ENCODE measurements at places on chromosomes 4 and X.

GRCh38 chrX:41303013-41303412, 30.9 kb upstream of the DDX3X start:
- no peak for DNase-seq

- peak; percentile 61 for DNase-seq
Measured at GRCh38 chrX:78517124-78517523, 142.0 kb downstream of the RTL3 start.

DNA sequence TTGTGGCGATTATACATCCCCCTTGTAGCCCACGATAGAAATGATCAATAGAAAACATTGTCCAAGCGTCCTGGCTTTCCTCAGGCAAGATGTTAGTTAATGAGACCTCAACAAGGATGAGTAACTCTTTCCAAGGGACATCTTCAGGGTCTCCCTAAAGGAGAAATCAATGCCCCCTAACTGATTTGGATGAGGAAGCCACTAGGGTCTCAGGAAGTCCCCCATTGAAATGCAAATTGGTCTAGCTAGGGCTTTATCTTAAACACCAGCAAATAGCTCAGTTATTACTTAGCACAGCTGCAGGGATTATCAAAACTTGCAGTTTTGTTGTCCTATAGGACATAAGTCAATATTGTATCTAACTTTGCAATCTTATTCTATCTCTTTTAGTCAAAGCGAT, 721.5 kb downstream of the IL1RAPL1 start:
- DNase-seq, result no peak

DNA sequence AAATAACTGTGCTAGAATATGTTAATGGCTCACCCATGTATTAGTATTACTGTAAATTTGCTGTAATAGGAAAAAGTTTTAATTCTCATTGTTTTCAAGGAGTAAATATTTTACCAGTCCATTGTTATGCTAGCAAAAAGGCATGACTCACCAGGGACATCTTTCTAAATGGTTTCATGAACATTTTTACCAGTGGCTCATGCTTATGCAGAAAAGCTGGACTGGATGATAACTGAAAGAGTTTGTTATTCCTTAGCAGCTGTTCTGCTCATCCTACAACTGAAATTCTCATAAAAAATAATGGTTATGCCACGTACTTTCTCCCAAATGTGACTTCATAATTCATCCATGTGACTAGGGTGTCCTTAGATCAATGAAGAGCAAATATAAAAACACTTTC, 111.9 kb upstream of the PCDH18 start:
- no peak for DNase-seq

GRCh38 chr4:159048166-159048886, 54.6 kb upstream of the RAPGEF2 start:
- no peak for DNase-seq

GRCh38 chrX:120380699-120381098, 18.8 kb downstream of the ATP1B4 start:
- peak; percentile 31 for DNase-seq

DNA sequence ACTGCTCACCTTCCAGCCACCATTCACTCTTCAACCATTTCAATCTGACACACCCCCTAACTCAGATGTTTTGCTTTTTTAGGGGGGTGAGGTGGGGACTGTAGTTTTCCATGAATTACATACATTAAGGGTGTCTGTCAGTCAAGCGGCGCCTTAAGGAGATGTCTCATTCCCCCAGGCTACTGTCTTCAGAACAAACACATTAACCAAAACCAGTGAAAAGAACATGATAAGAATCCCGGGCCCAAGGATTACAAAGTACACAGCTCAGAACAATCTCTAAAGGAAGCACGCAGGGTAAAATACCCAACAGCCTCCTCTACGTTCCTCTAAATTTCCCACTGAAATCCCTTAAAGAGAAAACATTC, 62.5 kb upstream of the IRF2 start:
- peak; percentile 9 for DNase-seq

DNA sequence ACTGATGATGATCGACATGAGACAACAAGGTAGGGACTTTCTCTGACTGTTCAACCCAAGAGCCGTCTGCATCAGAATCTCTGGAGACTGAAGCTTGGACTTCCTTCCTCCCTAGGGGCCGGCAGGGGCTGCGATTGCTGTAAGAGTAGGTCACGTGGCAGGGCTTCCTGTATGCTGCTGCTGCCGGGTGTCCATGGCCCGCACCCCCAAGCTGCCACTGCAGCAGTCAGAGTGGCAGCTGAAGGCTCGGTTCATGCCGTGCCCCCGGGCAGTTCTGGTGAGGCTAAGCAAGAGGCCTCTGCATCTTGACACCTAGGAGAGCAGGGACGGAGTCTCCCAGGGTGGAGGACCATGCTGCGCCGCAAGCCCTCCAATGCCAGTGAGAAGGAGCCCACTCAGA, at the start of gene SASH3:
Gene SASH3, plus strand, starts transcription at position 203 of the 400 bp plus-strand sequence. Its CDS starts 149 bp downstream, at position 352.
- peak; percentile 80 for DNase-seq

DNA sequence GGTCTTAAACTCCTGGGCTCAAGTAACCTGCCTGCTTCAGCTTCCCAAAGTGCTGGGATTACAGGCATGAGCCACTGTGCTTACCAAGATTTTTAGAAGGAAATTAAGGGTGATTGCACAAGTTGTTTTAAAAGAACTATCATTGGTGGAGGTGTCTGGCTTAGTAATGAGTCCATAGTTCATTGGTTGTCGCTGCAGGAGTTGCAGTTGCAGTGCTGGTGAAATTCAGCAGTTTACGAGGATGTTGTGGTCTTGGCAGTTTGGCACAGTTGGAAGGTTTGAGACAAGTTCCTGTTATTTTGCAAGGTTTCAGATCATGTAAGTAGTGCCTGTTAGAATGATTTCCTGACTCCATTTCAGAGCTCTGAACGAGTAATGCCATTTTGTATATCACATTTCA, 48.1 kb downstream of the RAB40AL start:
- no peak for DNase-seq

- no peak for DNase-seq
Measured at GRCh38 chr4:92254767-92255442, 48.9 kb upstream of the GRID2 start.

- DNase-seq, result no peak
Measured at GRCh38 chr4:21410372-21410771, 538.2 kb downstream of the KCNIP4 start.

- DNase-seq, result no peak
Measured at GRCh38 chrX:24720036-24720435, 26.3 kb downstream of the POLA1 start.

DNA sequence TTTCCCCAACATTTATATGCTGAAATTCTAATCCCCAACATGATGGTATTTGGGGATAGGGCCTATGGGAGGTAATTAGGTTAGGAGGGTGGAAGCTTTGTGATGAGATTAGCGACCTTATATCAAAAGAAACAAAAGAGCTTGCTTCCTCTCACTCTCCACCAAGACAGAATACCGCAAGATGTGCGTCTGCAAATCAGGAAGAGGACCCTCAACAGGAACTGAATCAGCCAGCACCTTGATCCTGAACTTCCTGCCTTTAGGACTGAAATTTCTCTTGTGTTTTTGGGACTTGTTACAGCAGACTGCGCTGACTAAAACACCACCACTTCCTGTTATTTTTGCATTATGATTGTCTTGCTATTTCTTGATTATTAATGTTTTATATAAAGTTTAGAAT, 1889.4 kb downstream of the C4orf33 start:
- DNase-seq, result no peak

- DNase-seq, result no peak
Measured at GRCh38 chrX:153934148-153934761, 582 bp downstream of the NAA10 start.

DNA sequence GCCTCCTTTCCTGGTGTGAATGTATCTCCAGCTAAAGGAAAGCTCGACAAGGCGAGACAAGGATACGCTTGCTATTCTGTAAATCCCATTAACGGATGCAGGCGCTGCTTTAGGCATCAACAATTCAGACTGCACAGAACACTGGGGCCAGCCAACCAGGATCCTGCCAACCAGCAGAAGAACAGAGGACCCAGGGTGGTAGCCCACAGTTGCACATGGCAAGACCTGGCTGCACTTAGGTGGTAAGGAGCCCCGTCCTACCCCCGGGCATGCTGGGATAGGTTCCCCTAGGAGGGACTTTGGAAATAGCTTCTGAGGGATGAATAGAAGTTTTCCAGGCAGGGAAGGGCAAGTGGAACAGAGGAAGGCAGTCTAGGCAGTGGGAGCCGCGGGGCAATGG, 20.7 kb downstream of the PSAPL1 start:
- no peak for DNase-seq

- DNase-seq, result no peak
Measured at GRCh38 chrX:9483376-9483775, 18.5 kb downstream of the TBL1X start.

DNA sequence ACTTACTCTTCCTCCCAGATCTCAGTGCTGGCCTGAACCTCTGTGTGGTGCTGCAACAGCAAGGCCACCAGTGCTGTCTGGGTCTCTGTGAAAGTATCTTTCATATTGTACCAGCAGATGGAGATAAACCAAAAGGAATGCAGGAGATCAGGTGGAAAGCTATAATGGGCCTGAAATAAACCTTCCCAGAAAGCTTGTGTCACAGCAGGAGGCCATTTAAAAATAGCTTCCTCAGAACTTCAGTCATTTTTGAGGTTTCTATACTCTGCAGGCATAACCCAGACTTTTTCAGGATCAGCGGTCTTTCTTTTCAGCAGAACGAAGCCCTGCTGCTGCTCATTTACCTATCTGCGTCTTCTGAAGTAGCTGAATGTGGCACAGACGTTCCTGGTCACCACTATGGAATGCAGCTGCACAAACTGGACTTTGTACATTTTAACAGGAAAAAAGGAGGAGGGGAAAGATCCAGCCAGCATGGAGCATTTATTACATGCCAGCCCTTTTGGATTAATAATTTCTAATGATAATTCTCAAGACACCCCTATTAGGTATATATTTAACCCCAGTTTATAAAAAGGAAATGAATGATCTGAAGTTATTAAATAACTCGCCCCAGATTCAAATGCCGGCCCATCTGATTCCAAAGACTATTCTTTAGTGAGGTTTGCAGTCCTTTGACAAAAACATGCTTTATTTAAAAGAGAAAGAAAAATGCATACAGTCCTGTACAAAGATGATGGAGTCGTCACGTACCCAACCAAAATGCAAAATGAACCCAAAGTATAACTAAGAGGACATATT, 119.7 kb downstream of the NFKB1 start:
- DNase-seq, result no peak

DNA sequence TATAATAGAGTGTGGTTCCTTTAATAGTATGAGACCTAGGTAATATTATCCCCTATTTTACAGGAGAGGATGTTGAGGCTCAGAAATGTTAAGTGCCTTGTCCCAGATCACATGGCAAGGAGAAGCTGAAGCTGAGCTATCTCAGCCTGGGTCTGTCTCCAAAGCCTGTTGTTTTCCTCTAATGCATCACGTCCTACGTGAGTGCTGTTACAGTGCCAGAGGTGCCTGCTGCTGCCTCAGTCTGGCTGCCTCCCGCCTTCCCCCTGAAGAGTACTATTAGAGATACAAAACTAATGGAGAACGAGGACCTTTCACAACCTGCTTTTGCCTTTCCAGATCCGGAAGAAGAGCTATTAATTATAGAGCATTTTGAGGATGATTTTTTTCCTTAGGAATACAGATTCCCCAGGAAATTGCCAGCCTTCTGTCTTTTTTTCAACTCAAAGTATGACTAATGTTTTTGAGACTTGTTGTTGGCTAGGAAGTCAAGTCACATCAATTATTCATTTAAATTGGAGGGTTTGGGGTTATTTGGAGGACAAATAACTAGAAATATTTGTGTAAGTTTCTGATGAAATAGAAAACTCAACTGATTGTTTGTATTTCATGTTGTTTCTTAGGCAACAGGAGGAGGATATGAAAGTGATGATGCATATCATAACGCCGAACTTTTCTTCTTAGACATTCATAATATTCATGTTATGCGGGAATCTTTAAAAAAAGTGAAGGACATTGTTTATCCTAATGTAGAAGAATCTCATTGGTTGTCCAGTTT, 43.9 kb upstream of the MTMR1 start:
- no peak for DNase-seq

DNA sequence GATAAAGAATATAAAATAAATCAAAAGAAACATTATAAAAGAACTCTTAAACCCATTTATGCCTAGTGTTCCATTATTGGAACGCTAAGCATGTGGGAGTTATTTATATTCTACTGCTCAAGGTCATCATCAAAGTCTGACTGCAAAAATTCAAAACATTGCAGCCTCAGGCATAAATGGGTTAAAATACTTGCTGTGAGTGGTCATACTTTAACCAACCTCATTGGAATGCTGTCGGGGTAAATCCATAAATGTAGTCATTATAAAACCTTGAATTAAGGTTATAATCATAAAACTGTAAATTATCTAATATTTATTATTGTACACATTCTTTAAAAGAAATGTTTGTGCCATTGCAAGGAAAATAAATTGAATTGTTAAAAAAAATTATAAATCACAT, 55.0 kb downstream of the RPS6KA6 start:
- no peak for DNase-seq

DNA sequence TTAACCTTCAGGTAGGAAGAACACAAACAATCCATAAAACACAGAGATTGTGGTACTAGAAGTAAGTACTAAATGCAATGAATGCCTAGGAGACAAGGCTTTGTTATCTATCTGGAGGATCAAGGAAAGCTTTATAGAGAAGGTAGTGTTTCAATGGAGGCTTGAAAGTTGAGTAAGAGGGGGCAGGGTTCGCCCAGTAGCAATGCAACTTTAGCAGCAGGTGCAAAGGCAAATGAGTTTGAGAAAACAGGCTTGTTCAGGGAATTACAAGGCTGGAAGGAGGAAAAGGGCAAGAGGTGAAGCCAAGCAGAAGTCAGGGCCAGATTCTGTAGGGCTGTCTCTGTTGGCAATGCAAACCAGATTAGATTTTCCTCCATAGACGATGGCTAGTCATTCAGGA, 35.5 kb upstream of the AMELX start:
- DNase-seq, result no peak

- no peak for DNase-seq
Measured at GRCh38 chrX:25544641-25545040, 528.9 kb upstream of the ARX start.

DNA sequence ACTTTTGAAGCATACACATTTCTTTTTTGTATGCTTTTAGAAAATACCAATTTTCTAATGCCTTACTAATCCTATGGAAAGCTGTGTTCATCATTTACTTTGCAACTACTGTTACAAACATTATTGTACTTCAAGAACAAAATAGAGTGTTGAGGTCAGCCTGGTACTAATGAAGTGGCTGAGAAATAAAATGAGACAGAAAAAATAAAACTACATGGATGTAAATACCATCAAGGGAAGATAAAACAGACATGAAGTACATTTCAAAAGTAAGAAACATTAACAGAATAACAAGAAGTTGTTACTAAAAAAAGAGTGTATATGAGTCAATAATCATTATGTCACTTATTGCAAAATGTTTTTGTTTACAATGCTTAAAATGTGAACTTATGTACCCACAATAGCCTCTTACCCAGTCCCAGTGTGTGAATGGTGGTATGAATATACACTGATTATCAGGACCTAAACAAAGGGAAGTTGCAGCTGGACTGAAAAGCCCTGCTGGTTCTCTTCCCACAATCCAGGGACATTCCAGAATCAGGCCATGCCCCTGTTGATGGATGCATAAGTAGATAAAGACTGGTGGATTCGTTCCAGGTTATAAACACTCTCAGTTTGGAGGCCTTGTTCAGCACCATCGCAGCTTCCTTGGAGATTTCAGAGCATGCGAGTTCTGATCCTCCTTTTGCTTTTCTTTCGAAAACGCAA, 2.4 kb upstream of the CSN3 start:
- DNase-seq, result no peak
